Neural progenitor cell (in vitro differentiated cells): ENCODE measurements at places on chromosomes 7 and 10.

DNA sequence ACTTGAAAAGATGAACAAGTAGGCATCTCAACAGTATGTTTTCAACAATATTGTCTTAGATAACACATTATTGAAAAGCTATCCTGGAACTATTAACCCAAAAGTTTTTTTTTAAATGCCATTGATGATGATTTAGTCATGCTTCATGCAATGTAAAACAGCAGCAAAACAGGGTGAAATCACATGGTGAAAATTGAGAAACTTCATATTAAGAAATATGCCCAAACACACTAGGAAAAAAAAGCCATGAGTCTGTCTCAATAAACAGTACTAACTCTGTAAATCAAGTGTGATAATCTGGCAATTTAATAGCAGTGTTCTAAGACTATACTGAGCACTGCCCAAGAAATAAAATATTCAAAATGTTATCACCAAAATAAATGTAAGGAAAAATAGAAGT is 613.1 kb downstream of the KCNMA1 start:
- no peak for DNase-seq

GRCh38 chr7:66297579-66297978 is 92.4 kb downstream of the TPST1 start:
- DNase-seq = no peak

DNA sequence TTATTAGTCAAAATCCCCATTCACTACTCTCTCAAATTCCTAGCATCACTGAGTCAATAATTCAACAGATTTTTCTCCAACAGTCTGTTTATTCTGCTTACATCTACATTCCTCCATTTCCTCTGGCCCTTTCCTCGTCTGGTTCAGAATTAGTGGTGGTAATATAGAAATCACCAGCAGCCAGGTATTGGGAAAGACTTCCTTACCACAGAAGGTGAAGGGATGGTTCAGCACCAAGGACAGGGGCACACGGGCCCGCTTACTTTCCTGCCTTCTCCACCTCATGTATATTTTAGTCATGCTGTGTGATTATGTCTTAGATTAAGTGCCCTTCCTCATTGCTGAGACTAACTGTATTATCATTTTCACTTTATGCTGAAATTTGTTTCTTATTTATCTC is 70.4 kb upstream of the APBB1IP start:
- DNase-seq = peak; percentile 78

- no peak for DNase-seq
Observed at GRCh38 chr7:8490391-8491045, 57.1 kb downstream of the NXPH1 start.

GRCh38 chr10:34475786-34476185 is 339.3 kb downstream of the PARD3 start:
- no peak for DNase-seq

DNA sequence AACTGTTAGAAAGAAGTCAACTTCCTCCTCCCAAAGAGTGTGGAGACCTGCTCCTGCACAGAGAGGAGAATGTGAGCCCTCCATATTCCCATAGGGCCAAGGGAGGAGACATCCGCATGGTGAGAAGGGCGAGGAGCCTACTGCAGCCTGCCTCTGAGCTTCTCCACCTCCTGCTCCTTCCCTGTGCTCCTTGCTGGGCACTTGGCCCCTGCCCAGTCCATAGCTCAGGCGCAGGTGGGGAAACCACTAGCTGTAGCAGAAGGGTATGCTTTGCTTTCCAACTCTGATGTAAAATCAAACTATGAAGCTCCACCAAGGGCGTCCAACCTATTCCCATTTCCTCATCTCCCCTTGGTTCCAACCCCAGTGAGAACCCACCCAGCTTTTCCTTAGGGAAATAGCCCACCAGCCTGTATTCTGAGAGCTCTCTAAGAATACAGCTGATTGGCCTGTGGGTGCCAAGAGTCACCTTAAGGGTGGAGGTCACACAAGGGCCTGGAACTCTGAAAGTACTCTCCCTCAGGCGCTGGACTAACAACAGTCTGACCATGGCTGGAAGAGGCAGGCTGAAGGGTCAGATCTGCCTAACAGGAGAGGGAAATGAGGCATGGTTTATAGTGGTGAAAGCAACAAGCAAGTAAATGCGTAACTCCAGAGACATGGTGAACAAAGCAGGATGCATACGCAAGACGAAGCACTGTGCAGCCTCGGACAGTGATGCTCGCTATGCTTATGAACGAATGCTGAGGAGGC is 13.9 kb downstream of the ZNF488 start:
- no peak for DNase-seq

DNA sequence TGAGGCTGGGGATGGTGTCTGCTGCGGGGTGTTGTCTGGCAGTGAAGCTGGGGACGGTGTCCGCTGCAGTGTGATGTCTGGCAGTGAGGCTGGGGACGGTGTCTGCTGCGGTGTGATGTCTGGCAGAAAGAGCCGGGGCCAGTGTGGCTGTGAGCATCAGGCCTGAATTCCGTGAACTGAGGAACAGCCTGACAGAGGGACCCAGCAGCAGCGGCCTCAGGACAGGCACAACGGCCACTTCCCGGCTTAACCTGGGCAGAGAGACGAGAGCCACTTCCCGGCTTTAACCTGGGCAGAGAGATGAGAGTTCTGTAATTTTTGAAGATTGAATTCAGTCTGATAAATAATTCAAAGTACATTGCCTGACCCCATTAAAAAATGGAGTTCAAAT is 321.2 kb downstream of the PTPRN2 start:
- no peak for DNase-seq

DNA sequence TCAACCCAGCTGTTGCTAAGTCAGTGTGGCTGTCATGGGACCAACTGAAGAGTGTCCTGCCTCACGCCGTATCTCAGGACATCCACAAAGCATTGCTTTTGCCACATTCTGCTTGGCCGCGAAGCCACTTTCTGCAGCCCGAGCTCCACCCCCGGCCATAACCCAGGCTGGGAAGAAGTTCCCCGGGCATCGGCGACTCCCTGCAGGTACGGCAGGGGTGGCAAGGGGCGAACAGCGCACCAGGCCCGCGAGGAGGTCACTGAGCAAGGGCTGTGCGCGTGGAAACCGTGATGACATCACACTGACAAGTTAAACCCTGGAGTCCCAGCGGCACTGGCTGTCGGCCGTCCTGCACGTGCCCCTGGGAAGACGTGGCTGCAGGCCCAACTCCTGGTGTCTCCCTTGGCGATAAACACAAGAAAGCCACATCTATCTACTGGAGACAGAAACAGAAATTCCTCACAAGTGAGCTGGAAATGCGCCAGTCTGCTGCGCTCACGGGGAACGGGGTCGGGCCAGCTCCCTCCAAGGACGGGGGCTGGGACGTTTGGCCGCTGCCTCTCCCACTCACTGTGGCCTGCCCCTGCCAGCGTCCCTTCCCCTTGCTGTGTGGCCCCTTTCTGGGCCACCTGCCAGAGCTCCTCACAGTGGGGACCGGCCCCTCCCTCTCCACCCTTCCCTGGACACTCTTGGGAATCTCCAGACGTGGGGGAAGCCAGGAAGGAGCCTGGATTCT is 326.3 kb downstream of the DNAJB6 start:
- DNase-seq = no peak

GRCh38 chr10:16644146-16644545 is 122.5 kb upstream of the C1QL3 start:
- DNase-seq = no peak

DNA sequence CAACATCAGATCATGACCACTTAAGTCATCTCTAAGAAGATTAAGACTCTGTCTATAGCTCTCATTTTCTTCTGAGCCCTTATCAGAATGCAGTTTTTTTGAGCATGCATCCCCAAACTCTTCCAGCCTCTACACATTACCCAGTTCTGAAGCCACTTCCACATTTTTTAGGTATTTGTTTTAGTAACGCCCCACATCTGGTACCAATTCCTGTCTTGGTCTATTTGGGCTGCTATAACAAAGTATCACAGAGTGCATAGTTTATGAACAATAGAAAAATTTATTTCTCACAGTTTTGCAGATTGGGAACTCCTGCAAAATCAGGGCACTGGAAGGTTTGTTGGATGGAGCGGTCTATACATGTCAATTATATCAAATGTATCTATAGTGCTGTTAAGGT is 107.7 kb upstream of the KCND2 start:
- DNase-seq = no peak
